ENCODE measurements at places on chromosomes 13 and 19. TPM values are rescaled to one million over a fixed set of nuclear protein-coding genes. Genes with fewer than 3 reads are reported as not detected.
A peak's percentile ranks its signal among the peaks of the same experiment; 100 is the strongest.

DNA sequence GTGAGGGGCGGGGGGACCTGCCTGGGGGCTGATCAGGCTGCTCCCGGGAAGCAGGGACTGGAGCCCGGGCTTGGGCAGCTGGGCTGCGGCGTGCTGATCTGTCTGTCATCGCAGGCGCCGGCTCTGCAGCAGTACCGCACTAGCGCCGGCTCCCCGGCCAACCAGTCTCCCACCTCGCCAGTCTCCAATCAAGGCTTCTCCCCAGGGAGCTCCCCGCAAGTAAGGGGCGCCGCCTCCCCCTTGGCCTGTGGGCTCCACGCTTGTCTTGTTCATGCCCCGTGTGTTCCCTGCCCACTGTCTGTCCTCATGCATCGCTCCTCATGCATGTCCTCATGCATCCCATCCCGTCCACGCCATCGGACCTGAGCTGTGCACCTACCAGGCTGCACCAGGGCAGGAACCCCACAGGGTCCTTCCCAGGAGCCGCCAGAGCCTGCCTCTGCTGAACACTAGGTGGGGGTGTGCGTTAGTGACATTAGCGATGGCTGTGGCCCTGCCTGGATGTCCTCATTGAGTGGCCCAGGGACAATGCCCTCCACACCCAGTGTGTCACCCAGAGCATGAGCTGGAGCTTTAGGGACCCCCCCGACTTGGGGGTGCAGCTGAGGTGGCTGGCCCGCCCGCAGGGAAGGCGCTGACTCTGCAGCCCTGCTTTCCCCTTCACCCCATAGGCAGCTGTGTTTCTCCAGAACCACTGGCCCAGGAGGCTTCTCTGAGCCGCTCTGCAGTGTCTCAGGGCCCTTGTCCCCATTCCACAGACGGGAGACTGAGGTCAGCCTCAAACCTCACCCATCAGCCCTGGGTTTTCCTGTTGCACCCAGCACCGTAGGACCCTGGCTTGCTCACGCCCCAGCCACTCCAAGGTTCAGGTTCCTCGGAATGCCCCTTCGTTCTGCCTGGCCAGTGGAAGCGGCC, 19.5 kb downstream of the COMP start:
- DNase-seq = no peak

GRCh38 chr19:44723299-44723951, 24.5 kb downstream of the CEACAM16 start:
- DNase-seq = no peak

DNA sequence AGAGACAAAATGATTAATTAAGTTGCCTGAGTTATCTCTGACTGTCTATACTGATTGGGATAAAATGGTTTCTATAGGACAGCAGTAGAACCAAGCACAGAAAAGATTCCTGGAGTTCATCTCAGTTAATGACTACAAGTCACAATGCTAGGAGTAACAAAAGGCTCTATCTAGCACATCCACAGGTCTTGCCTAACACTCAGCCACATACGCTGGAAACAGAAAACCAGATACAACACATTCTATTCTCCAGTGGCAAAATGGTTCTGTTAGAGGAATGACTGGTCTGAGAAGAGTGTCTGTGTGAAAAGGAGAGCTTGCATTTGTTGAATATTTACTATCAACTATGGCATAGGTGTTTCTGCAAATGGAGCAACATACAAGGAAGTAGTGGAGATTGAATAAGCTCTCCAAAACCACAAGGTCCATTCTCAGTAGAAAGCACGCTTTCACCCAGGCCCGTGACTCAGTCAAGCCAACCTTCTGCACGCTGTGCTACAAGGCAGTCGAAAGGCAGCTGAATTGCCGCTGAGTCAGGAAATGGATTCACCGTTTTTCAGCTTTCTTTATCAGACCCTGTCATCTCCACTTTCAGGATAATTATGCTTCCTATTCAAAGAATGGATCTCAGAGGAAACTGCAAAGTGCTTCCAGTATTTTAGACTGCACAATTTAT, 761.5 kb downstream of the EFNB2 start:
- no peak for DNase-seq

DNA sequence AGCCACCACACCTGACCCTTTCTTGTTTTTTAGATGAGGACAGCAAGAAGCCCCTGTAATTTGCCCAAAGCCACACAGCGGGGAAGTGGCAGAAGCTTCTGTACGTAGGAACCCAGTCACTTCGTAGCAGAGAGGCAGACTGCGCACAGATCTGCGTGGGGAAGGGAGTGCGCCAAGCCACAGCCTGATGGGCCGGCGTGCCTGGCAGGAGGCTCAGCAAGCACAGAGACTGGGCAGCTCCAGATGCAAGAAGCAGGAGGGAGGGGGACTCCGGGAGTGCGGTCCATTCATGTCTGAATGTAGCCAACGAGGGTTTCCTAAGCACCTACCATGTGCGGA, 347 bp upstream of the TJP3 start:
- DNase-seq = no peak

- DNase-seq = peak; percentile 5
These were observed 19.0 kb downstream of the CYP2F1 start for GRCh38 chr19:41133260-41133659.

DNA sequence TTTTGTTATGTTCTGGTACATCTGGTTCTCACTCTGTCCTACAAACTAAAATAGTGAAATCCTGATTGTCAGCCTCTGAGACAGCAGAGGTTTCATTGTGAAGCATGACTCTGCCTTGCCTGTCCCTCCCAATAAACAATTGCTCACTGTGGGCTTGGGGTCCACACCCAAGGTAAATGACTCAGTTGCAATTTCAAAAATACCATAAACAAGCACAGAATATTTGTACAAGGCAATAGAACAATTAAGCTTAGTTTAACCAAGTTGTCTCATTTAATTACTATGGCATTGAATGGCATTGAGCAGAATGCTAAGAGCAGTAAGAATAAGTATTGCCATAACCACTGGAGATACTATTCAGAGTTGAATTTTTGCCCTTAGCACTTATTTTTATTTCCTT, 353.6 kb downstream of the SPRY2 start:
- DNase-seq = peak; percentile 23

GRCh38 chr19:51478381-51479234, at the start of gene CEACAM18:
TSS of gene CEACAM18 (plus strand) at chr19:51478539.
- no peak for DNase-seq

GRCh38 chr19:50906217-50906616, 5.0 kb downstream of the KLK4 start:
- peak; percentile 12 for DNase-seq

- DNase-seq = no peak
These were observed 10.7 kb downstream of the DPRX start for GRCh38 chr19:53642381-53643099.

- no peak for DNase-seq
These were observed 474 bp downstream of the ARHGEF18 start for GRCh38 chr19:7349231-7349591.

DNA sequence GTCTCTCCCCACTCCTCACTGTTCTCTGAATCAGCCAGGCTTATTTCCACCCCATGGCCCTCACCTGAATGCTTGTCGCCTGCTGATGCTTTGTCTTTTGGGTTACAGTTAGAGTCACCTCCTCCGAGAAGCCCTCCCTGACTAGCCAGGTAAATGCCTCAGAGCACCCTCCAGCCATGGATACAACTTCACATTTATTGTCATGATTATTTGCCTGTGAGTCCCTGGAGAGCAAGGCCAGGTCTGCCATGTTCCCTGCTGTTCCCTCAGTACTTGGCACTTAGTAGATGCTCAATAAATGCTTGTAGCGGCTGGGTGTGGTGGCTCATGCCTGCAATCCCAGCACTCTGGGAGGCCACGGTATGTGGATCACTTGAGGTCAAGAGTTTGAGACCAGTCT, 3.7 kb upstream of the PDE4C start:
- no peak for DNase-seq

HCN2 gene
- 0.08 TPM for total RNA-seq

IGSF23 gene
- not detected for total RNA-seq

SIGLEC9 gene
- total RNA-seq = 0.09 TPM

TMPRSS9 gene
- not detected for total RNA-seq

TEX101 gene
- not detected for total RNA-seq

SYCN gene
- total RNA-seq = not detected

Measured in fibroblast of the aortic adventitia (primary cell).